ENCODE measurements at places on chromosomes 2 and 18.

GRCh38 chr2:240846873-240847595 is 21.6 kb upstream of the AGXT start:
- no peak for DNase-seq

DNA sequence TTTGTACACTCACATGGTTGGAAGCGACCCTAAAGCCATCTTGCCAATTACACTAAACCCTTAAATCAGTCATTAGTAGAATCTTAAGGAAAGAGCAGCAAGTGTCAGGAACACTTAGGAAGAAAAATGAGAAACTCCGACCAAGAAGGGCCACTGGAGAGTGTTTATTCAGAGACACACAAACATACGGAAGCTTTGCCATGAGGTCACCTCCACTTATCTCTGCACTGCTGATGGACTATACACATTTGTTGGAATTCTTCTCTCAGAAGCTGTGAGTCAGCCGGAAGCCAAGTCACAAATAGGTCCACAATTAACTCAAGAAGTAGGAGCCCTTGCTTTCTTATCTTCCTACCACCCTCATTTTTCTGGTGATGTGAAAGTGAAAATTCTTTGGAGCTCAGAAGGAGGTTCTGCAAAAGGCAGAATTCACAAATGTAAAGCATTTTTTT is 21.6 kb downstream of the BMP10 start:
- no peak for DNase-seq

- peak; percentile 49 for DNase-seq
Observed at GRCh38 chr18:58552057-58552461, 76.8 kb downstream of the ALPK2 start.

DNA sequence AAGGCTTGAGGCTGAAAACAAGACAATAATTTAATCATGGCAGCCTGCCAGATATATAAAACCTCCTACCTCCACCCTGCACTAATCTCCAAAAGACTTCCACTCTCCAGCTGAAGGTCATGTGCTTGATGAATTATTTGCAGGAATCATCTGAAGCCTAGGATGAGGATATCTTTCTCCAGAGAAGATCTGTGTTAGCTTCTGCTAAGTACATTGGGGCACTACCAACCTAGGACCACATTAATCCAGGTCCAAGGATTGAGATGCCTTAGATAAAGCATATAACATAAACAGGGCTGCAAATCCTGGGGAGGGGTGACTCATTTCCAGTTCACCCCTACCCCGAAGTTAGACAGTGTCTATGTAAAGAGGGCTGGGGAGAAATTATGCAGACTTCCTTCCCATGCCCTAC is 80.5 kb upstream of the FRZB start:
- DNase-seq = no peak

GRCh38 chr2:236894791-236895190 is 190.9 kb upstream of the COPS8 start:
- no peak for DNase-seq

DNA sequence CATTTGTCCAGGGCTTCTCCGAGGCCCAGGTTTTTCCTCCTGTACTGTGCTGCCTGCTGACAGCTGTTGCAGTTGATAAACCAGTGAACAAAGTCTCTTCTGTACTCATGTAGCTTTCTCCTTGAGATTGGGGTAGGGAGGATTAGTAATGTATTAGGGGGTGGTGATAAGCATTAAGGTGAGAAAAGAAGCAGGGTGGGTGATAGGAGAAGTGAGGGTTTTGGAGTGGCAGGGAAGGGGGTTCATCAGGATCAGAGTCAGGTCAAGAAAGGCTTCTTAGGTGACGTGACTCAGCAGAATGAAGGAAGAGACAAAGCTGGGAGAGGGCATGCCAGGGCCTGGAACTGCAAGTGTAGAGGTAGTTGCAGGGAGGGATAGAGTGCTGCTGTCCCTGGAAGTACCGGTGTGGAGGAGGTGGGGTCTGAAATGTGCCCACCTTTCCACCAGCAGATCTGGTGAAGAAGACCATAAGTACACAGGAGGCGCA is 48.7 kb downstream of the PKP4 start:
- DNase-seq = no peak

- DNase-seq = no peak
Observed at GRCh38 chr2:72936660-72937355, 19.5 kb downstream of the EMX1 start.

DNA sequence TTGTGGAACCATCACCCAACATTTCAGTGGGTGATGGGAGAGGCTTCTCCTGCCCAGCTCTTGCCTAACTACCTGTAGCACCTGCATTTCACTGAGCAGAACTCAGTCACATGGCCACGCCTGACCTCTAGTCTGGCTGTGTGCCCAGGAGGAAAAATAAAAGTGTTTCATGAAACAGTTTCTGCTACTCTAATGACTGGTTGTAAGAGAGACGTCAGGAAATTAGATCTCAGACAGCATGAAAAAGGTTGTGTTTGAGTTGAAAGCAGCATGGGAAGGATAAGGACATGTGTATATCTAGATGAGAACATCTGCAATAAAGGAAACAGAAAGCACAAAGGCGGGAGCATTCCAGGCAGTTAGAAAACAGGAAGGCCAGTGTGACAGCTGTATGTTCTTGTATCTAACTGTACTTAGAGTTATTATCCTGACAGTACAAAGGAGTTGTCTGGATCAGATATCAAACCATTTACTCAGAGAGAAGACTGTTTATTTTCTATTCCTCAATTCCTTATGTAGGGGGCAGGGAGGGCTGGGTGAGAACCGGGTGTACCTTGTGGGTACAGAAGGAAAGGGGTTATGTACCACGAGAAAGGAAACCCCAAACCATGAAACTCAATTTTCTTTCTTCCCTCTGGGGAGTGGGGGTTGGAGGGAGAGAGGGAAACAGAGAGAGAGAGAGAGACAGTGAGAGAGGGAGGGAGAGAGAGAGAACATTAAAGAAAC is 307.4 kb upstream of the VWC2L start:
- DNase-seq = no peak

DNA sequence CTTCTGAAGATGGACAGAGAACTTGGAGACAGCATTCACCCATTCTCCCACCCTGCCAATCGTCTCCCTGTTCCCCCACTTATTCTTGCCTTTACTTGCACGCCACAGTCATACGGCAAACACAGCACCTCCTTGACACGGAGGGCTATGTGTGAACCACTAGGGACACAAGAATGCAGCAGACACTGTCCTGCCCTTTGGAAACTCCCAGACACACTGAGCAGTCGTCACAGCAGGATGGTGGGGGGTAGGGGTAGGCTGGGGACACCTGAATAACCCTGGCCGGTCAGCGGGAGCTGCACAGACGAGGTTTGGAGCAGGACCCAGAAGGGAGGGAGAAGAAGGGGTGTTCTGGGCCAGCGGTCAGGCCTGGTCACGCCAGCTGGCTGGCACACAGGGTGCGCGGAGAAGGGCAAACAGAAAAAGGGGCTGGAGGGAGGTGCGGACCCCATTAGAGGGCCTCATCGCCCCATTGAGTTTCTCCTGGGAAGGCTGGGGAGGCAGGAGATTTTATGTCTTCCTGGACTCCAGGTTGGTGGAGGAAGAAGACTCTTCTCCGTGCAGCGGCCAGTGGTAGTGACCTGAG is 40.0 kb upstream of the FOSL2 start:
- no peak for DNase-seq

DNA sequence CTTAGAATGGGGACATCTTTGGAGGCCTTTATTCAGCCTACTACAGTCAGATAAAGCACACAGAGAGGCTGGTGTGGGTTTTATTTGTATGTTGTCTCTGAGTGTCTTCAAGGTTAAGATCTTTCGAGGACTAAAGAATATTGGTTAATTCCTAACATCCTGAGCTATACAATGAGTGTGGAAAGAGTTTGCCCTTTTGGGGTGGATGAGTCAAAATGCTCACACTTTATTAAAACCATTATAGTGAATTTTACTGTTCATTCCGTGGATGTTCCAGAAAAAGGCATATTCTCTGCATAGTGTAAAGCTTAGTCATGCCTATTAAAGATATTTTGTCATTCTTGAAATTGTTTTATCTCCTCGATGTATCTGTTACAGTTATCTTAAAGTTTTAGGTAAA is 29.1 kb upstream of the SLC38A11 start:
- no peak for DNase-seq

DNA sequence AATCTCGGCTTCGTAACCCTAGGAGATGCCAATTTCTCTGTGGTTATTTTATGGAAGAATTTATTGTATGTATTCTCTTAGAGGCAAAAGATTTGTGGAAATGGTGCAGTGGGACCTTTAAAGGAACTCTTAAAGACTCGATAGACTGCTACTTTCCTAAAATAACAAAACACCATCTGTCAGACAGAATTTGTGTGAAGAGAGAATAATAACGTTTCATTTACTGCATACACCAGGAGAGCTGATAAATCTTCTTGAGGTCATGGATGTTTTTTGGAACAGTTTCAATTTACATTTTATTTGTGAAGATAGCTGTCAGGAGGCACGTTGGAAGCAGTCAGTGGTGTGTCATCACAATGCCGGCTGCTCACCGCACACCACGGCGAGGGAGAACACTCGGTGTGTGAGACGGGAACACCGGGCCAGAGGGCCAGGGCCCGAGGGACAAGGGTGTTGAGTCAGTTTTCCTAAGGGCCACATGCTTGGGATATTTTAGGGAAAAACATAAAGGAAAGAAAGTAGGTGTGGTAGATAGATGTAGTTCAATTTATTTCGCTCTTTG is 1681.0 kb upstream of the DDX18 start:
- no peak for DNase-seq

- DNase-seq = no peak
Observed at GRCh38 chr18:2967820-2968219, 45.1 kb downstream of the LPIN2 start.

GRCh38 chr2:112666761-112667122 is 21.0 kb downstream of the SLC20A1 start:
- no peak for DNase-seq

DNA sequence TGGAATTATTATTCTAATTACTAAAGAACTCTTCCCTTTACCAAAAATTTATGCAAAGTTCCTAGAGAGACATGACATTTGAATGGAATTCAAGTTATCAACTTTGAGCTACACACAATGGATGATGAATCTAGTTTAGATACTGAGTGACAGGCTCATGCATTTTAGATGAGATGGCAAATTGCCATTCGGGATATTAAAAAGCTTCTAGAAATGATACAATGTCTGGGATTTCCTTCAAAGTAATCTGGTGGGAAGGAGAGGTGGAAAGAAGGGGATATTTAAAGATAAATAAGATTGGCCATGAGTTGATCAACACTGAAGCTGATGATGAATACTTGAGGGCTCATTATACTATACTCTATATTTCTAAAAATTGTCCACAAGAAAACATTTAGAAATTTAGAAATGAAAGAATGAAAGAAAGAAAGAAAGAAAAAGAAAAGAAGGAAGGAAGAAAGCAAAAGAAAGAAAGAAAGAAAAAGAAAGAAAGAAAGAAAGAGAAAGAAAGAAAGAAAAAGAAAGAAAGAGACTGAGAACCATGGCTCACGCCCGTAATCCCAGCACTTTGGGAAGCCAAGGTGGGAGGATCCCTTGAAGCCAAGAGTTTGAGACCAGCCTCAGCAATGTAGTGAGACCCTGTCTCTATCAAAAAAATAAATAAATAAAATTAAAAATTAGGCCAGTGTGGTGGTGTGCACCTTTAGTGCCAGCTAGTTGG is 62.6 kb upstream of the NEDD4L start:
- no peak for DNase-seq

- DNase-seq = no peak
Observed at GRCh38 chr18:10289251-10289650, 165.2 kb upstream of the APCDD1 start.

DNA sequence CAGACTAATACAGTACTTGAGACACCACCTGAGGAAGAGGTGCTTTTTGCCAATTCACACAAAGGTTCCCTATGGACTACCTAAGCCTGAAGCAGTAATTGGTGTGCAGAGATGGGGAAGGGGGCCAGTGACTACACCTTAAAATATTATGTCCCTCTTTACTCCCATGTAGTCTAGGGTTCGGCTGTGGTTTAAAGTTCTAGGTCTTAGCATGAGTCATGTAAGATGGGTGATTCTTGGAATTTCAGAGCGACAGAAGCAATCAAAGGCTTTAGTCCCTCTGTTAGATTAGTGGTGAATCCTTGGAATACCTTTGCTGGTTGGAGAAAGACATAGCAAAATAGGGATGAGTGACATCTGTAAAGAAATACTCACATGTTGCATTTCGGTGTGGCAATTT is 14.3 kb upstream of the CCDC85A start:
- DNase-seq = no peak

- no peak for DNase-seq
Observed at GRCh38 chr2:18319987-18320386, 240.5 kb downstream of the RDH14 start.

DNA sequence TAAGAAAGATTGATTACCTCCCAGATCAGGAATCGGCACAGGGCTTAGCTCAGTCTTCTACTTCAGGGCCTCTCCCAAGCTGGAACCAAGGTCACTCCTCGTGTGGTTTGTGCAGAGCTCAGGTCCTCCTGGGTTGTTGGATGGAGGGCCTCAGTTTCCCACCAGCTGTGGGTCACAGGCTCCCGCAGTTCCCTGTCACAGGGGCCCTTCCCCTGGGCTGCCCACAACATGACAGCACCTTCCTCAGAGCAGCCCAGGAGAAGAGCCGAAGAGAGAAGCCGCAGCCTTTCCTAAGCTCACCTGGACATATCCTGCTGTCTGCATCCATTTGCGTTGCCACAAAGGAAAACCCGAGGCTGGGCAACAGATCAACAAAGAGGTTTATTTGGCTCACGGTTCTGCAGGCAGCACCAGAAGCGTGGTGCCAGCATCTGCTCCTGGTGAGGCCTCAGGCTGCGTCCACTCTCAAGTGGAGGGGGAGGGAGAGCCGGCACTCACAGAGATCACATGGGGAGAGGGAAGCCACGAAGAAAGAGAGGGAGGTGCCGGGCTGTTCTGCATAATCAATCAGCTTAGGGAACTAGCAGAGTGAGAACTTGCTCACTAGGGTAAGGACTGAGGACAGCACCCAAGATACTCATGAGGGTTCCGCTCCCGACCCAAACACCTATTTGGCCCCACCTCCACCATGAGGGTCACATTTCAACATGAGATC is 13.0 kb upstream of the ALLC start:
- no peak for DNase-seq

DNA sequence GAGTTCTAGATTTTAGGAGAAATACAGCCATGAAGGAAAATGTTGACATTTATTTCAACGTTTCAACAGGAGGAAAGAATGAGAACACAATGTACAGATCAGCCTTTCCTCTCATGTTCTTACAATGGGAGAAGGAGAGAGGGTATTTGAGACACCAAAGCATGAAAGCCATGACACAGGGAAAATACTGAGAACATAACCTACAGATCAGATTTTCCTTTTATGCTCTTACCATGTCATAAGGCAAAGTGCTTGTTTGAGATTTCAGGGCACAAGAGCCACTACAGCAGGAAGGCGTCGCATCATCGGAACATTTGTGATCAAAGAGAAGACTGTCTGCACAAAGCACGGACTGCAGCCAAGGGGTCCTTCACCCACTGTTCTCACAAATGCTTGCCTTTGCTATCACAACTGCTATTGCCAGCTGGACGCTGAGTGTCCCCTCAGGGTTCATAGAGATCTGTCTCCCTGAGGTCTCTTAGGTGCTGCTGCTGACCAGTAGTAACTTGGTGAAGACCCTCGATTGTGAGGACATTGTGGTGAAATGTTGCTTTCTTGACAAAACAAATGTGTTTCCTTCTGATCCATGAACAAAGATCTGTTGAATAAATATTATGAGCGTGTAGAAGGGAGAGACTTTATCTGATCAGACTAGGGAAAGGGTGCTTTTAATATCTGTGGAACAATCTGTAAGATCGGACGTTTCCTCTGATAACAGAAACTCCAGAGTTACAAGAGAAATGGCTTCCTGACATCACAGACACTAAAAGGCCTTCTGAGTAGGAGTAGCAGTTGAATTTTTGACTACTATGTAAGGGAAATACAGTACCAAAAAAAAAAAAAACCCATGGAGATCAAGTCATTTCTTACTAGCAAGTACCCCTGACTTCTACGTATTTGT is 6.4 kb upstream of the IL1RL1 start:
- no peak for DNase-seq

GRCh38 chr2:159773426-159773825 is 24.6 kb downstream of the CD302 start:
- DNase-seq = no peak

Data from activated naive CD4-positive, alpha-beta T cell treated with Interleukin-2 at 50 U/mL for 16 hours (primary cell).